ENCODE measurements at places on chromosomes 6 and 20. TPM values are rescaled to one million over a fixed set of nuclear protein-coding genes. Genes with fewer than 3 reads are reported as not detected.

DNA sequence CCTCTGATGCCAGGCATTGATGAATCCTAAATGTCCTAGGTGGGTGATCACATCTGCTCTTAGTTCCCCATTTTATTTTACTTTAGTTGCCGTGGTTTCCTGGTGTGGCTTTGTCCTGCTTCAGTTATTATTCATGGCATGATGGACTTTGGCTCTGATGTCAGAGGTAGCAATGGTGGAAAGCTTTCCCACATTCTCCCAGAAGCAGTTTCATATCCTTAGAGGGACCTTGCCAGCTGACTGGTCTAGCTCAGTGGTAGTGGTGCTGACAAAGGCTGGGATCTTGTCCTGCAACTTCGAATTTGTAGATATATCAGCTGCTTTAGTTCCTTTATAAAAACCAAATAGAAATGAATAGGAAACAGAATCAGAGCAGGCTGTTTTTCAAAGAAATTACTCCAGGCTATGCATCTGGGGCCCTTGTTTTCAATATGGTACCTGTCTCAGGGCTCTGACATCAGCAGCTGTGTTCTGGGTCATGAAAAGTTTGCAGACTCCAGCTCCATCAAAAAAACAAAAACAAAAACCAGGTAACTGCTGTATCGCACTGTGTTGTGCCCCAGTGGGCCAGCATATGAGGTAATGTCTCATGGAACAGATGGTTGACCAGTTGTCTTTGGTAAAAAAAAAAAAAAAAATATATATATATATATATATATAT, 133.7 kb downstream of the PLCB4 start:
- no peak for DNase-seq

DNA sequence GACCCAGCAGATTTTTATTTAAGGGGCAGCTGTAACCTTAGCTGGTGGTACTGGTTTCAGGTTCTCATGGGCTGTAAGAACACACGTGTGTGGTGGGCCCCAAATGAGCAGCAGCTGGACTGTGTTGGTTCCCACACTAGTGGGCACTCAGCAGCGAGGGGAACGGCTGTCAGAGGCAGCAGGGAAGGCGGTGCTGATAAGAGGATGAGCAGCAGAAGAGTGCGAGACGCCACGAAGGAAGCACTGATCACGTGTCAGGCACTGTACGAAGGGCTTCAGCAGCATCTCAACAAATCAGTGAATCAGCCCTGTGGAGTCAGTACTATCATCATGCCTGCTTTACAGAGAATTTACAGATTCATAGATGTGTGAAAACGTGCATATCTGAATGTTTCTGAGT, 41.0 kb upstream of the EMILIN3 start:
- DNase-seq: no peak

GLP1R gene
- 0.94 TPM for polyA plus RNA-seq

TP53TG5 gene
- polyA plus RNA-seq: 2.0 TPM

DNA sequence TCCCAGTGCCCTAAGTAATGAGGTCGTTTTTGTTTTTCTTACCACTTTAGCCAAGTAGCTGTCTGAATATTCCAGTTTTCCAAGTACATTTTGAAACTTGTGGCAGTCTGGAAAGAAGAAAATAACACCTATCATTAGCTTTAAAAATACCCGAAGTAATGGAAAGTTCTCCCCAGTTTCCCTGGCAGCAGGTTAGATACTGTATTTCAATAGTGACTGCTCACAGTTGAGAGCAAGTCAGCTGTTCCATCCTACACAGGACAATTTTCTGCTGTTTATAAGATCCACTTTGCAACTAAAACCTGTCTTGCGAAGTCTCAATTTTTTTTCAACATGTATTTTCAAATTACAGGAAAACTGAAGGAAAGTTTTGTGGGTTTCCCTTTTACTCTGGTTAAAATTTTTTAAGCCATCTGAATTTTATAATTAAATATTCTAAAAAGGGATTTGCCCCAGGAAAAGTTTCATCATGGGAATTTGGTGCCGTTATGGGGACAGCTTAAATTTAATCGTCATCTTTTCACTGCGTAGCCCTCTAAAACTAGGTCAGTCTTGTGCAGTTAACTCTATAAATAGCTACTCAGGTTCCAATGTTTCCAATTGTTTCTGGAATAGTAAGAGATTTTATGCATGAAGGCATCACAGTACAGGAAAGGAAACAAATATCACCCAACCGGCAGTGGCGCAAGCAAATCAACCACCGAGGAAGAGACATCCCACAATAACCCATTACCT, 96.9 kb downstream of the MBOAT1 start:
- no peak for DNase-seq

- no peak for DNase-seq
Measured at GRCh38 chr20:32966881-32967781, 37.1 kb downstream of the SUN5 start.

DNA sequence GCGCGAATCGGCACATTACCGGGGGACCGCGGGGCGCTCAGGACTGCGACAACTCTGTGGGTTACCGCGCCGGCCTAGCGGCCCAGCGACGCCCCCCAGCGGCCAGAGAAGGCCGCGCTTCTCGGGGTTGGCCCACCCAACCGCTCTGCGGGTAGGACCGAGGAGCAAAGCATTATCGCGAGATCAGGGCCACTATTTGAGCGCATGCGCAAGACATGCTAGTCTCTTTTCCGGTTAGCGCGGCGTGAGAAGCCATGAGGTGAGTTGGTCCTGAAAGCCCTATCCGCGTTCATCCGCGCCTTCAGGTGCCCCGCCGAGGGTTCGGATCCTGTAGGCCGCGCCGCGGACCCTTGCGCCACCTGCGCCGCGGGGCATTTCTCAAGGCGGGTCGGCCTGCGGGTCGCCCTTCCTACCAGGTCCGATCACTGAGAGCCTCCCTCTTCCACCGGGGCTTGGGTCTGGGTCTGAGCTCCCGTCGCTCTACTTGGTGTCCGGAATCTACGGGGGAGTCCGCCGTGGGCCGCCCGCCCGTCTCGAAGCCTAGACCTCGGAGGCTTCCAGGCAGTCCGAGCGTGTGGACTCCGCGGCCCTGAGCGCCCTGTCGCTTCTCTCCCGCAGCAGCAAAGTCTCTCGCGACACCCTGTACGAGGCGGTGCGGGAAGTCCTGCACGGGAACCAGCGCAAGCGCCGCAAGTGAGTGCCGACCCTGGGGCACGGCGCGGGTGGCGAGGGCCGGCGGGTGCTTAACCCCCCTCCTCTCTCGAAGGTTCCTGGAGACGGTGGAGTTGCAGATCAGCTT, at the start of gene RPL10A:
RPL10A (plus strand) TSS at position 221 of the 799 bp plus-strand sequence; CDS start at position 255, 34 bp downstream.
- peak; percentile 97 for DNase-seq

STX11 gene
- polyA plus RNA-seq: 0.73 TPM

- no peak for DNase-seq
Measured at GRCh38 chr6:25263657-25264056, 15.5 kb upstream of the CARMIL1 start.
